ENCODE measurements at places on chromosomes 7 and 10.
A peak's percentile ranks its signal among the peaks of the same experiment; 100 is the strongest.

DNA sequence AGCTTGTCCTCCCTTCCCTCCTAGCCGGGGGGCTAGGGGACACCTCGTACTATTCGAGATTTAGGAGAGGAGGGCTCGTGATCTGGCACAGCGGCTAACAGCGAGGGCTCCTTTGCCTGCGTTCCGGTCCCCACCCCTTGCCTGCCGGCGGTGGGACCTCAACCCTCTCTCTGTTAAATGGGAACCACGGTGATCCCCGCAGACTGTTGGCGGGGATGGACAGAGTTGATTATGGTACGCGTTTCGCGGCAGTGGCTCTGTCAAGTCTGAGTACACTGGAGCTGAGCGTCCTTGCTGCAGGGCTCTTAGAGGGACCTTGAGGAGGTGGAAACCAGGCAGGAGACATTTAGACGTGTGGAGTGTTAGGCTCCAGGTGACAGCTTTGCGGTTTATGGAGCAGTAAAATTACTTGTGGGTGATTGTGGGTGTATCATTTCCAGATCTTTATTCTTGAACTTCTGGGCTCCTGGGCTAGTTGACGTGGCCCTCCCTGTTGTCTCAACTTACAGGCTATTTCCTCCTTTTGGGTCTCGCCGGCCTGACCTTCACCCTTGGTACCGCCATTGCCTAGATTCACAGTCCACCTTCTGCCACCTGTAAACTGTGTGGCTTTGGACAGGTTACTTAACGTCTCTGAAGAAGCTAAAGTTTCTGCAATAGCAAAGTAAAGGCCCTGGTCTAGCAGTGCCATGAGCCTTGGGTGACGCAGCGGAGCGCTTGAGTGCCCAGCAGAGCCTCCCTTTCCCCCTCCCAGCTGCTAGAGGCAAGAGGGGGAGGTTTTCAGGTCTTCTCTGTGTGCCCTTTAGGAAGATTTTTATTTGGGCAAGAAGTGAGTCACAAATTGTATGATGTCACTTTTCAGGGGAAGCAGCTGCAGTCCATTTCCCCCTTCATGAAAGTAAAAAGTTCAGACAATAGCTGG is 739 bp downstream of the CASP7 start:
- DNase-seq, result peak; percentile 86

DNA sequence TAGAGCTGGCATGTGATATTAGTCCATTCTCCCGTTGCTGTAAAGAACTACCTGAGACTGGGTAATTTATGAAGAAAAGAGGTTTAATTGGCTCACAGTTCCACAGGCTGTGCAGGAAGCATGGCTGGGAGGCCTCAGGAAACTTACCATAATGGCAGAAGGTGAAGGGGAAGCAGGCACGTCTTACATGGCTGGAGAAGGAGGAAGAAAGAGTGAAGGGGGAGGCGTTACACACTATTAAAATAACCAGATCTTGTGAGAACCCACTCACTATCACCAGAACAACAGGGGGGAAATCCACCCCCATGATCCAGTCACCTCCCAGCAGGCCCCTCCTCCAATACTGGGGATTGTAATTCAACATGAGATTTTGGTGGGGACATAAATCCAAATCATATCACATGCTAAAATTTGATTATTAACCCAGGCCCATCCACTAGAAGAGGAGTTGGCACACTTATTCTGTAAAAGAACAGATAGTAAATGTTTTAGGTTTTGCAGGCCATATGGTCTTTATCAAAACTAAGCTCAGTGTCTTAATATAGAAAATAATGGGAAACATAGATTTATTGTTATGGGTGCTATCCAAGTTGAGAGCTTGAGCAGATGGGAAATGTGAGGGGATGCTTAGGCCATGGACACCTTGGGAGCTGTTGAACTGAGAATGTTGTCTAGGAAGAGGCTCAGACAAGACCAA is 18.6 kb upstream of the HK1 start:
- DNase-seq, result no peak

DNA sequence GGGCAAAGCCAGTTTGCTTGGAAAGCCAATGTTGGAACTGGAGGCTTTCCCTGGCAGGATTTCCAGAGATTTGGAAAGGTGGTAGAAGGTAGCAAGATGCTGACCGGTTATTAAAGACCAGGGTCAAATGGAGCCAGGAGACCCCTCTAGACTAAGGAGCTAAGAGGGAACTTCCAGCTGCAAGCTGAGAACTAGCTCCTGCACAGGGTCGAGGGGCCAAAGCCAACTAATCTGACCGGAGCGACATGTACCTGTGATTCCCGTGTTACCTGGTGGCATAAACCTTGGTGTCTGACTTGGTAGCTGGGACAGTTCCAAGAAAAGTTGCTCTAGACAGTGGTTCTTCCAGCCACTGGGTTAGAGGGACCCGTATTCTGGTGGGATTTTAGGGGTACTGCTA is 41.8 kb downstream of the SPDYE5 start:
- no peak for DNase-seq

- DNase-seq, result no peak
Observed at GRCh38 chr10:126170371-126170770, 217.9 kb downstream of the ADAM12 start.

GRCh38 chr10:117373823-117374505 is 1.3 kb downstream of the PDZD8 start:
- DNase-seq, result peak; percentile 38

DNA sequence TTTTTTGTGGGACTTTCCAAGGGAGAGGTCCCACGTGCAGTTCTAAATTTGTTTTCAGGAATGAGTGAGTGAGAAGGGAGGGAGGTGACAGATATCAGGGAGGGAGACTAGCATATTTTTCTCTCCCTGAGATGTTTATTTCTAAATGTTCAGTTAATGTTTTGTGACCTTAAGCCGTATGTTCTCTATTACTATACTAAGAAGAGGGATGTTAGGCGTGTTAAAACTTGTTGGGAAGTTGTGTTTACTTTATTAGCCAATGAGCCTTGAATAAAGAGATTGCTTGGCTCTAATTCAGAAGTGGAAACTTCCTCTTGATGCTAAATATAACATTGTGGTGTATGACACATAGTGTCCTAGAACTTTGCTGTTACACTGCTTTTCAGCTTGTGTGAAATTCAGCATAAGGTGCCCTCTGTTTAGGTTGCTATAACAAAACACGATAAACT is 37.3 kb downstream of the DNAH11 start:
- DNase-seq, result peak; percentile 86

DNA sequence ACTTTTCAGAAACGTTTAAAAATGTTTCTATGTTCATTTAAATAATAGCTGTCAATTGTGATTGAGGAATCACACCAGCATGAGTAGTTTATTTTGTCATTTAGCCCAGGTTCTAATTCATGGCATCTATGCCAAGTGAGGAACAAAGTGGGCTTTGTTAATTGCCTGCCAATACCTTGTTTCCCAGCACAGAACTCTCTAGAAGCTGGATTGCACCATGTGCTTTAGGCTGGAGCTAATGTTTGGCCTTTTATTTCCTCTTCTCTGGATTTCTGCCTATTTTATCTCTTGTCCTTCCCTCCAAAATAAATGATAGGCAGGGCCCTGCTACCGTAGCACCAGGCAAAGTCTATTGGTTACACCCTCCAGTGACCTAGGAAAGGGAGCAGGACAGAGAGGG is 109.9 kb upstream of the ITGB1 start:
- DNase-seq, result no peak

DNA sequence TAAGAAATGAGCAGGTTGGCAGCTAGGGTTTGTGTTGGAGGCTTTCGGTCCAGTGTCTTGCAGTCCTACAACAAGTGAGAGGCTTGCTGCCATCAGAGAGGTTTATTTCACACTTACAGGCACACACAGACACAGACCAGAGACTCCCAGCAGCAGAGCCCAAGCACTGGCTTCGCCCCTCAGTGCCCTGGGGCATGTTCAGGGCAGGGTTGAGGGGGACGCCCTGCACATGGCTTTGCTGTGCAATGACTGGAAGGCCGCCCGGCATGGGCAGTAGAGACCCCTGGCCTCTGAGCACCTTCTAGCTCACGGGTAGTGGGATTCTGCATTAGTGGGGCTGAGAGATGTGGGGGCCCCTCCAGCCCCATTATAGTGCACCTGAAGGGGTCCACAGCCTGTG is 3.8 kb downstream of the SPRN start:
- DNase-seq, result no peak

DNA sequence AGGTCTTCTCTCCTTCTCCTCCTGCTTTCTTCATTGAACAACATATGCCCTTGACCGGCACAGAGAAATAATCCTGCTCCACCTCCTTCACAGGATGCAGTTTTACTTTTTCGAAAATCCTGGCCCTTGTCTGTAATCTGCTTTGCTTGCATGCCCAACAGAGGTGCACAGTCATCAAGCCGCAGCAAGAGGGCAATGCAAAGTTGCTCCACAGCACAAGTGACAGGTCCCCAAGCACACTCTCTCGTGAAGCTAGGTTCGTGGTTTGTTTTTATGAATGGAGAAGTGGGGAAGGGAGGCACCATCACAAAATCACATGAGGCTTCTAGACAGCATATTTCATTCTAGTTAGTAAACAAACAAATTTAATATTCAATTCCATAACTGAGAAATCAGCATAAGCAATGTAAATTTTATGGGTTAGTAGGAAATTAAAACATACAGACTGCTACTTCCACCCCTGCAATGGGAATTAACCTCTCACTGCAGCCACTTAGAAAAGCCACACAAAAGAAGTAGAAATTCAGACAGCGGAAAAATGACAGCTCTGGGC is 178.8 kb downstream of the TPK1 start:
- DNase-seq, result no peak

DNA sequence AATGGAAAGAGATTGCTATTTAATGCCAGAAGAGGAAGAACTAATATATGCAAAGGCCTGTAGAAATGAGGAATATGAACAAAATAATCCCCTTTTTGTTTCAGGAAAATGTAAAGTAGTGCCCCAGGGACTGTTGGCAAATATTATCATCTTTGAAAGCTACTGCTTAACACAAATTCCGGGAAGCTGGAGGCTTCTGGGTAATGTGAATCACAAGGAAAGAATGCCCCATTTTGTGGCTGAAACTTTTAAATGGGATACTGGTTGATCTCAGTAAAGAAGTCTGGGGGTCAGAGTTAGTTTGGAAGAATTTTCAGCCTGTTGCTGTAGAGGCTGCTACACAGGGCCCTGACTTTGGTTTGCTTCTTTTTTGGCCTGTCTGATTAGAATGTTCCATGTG is 141.0 kb downstream of the PTEN start:
- DNase-seq, result no peak

DNA sequence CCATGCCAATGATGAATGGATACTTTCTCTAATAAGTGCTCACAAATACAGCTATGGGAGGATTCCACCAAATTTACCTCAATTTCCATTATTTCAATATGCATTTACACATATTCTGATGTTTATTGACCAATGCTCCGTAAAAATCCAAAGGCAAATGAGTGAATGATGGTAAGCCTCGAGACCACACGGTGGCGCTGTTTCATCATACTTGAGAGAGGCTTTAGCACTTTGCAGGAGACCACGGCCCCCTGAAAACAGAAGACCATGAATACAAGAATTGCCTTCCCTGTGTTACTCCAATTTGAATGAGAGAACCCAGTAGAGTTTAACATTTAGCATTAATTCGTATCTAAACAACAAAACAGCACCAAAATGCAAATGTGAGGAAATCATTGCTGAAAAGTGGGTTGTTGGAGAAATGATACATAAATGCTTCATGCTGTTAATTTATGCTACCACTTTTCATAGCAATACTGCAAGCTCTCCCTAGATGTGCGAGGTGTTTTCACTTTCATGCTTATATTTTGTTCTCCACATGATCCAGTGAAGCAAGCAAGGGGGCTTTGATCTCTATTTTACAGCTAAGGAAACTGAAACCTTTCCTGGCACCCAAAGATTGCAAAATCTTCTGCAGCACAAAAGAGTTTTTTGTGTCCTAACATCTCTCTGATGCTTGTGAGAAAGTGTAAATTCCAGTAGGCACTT is 35.4 kb downstream of the TRIL start:
- DNase-seq, result peak; percentile 38

GRCh38 chr10:22152403-22152802 is 65.4 kb downstream of the EBLN1 start:
- DNase-seq, result no peak

GRCh38 chr10:85673270-85673669 is 693.3 kb downstream of the GRID1 start:
- no peak for DNase-seq

DNA sequence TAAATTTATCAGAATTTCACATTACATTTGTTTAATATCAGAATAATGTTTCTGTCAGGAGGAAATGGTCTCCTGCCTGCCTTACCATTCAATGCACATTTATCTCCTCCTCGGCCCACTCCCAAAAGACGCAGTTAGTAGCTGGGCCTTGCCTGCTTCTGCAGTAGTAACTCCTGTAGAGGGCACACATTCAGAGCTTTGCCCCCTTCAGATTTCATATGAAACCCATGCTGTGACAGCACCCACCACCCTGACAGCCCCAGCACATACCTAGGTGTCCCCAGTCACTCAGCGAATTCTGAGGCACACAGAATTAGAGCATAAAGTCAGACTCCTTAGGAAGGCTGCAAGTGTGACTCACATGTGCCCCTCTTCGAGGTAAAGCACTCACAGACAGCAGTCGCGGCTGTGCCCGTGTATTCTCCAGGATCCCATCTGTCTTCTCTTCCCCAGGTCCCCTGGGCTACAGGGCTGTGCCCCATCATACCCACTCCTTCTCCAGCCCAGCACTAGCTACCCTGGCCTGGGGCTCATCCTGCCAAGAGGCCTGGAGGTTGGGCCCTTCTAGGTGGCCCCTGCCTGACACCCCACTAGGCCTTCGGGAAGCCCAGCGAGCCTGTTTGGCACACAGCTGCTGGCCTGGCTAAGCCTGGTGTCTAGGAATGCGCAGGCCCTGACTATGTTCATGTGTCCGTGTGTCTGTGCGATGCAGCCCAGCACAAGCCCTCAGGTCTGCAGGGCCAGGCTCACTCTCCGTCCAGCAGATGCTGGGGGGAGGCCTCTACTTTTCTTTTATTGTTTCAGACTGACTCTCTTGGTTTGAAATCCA is 4.7 kb upstream of the DEPP1 start:
- DNase-seq, result no peak

- peak; percentile 50 for DNase-seq
Observed at GRCh38 chr10:90592638-90593302, 265.1 kb downstream of the HTR7 start.

- peak; percentile 88 for DNase-seq
Observed at GRCh38 chr7:148727501-148728278, 29.0 kb downstream of the CUL1 start.

DNA sequence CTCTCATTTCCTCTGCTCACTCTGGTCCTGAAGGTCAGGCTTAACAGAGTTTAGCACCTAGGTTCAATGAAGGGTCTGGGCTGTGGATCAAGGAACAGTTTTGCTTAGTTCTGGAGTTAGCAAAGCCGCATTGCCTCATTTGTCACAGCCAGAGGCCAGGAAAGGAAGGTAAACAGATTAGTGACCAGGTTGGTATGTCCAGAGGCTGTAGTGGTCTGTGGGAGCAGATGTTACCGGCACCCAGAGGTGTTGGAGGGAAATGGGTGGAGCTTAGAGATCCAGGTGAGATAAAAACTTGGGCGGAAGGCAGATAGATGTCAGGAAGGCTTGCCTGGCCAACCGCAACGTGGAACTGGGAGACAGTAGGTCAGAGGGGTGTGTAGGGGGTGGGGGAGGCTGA is 36.6 kb upstream of the ZMIZ2 start:
- peak; percentile 26 for DNase-seq

- DNase-seq, result no peak
Observed at GRCh38 chr7:77450054-77450453, 33.9 kb upstream of the GSAP start.

GRCh38 chr10:124656113-124656490 is 88.1 kb downstream of the FAM53B start:
- DNase-seq, result no peak
